ENCODE measurements at places on chromosomes 12 and 14.

GRCh38 chr14:98847521-98848468 is 424.2 kb downstream of the BCL11B start:
- DNase-seq = no peak

GRCh38 chr12:93573552-93574223 is 1.2 kb downstream of the SOCS2 start:
- no peak for DNase-seq

- no peak for DNase-seq
Measured at GRCh38 chr14:103243764-103244737, 90.0 kb upstream of the EIF5 start.

DNA sequence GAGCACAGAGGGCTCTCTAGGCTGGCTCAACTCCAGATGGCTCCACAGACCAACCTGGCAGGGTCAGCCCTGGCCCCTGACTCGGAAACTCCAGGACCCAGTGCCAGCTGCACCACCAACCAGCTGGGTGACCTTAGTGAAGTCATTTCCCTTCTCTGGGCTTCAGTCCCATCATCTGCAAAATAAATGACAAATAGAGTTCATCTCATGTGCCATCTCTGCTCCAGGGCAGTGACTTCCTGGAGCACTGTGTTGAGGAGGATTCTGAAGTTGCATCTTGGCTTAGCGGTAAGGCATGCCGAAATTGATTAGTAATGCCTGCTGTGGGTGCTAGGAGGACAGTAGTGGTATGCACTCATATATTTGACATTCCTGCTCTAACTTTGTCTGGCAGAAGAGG is 31.5 kb downstream of the DTX1 start:
- DNase-seq = no peak

DNA sequence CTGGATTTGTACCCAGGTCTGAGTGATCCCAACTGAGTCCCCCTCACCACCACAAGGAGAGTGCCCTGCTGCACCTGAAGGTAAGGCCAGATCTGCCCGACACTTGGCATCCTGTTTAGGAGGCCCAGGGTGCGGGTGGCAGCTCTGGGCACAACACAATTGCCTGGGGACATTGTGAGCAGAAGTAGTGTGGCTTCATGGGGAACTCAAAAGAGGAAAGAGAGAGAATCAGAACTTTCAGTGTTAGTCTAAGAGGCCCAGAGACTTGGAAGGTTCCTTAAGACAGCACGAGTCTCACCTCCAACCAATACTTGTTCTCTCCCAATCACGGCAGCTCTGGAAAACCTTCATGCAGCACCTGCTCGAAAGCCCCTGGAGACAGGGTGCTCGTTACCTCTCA is 6.6 kb upstream of the SLC8B1 start:
- no peak for DNase-seq

DNA sequence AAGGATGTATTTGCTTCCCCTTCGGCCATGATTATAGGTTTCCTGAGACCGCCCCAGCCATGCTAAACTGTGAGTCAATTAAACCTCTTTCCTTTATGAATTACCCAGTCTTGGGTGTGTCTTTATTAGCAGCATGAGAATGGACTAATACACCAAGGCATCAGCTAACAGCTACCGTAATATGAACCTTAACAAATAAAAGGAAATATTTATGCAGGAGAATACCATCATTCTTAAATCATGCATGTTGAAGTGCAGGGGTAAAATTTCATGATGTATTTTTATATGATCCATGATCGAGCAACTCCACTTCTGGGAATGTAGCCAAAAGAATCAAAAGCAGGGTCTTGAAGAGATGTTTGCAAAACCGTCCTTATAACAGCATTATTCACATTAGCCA is 379.0 kb downstream of the NPAS3 start:
- no peak for DNase-seq

- no peak for DNase-seq
Measured at GRCh38 chr12:46711756-46712155, 114.0 kb downstream of the SLC38A4 start.

DNA sequence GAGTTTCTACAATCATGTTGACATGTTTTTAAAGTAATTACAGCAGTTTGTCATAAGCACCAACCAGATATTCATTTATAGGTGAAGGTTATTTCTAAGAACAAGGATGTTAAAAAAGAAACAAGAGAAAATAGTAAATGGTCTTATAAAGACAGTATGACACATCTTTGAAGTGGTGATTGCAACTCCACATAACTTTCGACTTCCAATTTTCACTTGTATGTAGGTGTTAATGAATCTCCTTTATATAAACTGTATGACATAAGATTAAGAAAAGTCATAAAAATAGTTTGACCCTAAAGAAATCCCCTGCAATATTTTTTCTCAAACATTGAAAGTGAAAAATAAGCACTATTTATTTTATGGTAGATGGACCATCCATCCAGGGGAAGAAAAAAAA is 144.8 kb upstream of the PTPRQ start:
- DNase-seq = no peak

All from esophagus squamous epithelium (tissue), 5 donors.